RPMI8226 (cell line): ENCODE measurements at places on chromosomes 1 and 21.

DNA sequence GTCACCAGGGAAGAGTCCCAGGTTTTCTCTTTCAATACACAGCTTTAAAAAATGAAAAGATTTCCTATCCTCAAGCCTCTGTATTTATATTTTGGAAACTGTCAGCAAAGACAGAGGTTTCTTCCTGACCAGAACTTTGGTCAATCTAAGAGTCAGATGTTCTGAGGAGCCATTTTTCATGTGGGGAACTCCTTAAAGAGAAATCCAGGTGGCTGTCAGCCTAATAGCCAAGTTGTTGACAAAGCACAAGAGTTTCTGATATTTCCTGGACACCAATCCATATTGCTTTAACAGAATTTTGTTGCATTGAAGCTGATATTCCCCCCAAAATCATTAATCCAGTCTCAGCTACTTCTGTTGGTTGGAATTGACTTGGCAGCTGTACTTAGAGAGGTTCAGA, 318.6 kb upstream of the NFIA start:
- DNase-seq, result no peak

DNA sequence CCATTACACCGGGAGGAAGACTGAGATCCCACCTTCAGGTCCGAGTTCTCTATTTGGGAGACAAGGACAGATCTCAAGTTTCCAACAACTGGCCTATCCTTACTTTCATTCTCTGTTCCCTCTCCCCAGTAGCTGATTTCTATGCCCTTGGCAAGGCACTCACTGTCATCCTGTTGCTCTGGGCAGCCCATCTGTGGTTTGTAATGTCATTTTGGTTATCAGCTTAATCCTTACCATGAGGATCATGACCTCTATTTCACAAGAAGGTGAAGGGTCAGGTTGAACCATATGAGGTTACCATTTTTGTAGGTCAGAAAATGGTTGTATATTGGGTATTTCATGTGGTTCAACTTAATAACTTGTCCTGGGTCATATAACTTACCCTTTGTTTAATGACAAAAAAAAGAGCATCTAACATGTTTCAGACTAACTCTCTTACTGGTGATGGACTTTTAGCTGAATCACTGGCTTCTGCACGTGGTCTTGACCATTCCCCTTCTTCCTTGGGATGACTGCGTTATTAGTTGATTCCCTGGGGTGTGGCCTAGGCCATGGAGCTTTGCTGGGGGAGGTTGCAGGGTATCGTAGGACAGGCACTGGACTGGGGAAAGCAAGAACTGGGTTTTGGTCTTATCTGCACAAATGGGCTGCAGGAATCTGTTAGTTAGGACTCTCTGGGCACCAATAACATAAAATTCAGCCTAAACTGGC, 120.2 kb downstream of the ACTL8 start:
- no peak for DNase-seq

DNA sequence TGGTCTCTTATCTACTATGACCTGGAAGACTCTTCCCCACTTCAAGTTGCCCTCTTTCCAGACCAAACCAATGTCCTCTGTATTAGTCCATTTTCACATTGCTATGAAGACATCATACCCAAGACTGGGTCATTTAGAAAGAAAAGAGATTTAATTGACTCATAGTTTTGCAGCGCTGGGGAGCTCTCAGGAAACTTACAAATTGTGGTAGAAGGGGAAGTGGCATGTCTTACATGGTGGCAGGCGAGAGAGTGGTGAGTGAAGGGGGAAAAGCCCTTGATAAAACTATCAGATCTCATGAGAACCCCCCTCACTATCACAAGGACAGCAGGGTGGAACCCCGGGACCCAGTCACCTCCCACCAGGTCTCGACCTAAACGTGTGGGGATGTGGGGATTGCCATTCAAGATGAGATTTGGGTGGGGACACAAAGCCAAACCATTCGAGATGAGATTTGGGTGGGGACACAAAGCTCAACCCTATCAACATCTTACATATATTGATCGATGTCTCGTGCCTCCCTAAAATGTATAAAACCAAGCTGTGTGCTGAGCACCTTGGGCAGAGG, 14.2 kb upstream of the AGPAT3 start:
- DNase-seq, result no peak

DNA sequence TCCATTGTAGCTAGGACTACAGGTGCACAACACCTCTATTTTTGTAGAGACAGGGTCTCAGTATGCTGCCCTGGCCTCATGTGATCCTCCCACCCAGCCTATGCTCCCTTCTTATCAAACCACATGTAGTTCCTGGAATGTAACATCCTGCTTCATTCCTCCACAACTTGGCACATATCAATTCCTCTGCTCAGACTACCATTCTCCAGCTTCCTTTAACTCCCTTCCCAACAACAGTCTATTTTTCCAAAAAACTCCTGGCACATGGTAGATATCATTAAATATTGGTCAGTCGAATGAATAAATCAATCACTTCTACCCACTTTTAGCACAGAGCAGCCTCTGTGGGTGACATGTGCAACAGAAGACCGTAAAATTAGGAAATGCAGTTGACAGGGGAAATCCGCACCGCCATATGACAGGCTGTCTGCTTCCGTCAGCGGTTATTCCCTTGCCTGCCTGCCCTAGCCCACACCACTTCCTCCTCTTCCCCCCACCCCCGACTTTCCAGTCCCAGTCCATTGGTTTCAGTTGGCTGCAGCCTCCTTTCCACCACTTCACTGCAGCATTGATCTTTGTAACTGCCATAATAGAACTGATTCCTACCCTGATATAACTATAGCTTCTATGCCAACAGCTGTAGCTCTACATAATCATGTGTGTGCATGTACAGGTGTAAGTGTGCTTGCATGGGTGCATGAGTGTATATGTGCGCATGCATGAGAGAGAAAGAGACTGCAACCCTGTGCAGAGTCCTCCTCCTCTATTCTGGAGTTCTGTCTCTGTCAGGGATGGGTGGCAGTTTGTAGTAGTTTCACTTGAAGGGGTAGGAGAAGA, 6.8 kb upstream of the AKR1A1 start:
- DNase-seq, result peak; percentile 64

GRCh38 chr1:110875216-110875731, 2.3 kb downstream of the CD53 start:
- peak; percentile 52 for DNase-seq

GRCh38 chr1:111471012-111471411, 2.8 kb upstream of the C1orf162 start:
- peak; percentile 30 for DNase-seq

- no peak for DNase-seq
These were observed 125.4 kb downstream of the EIF4G3 start for GRCh38 chr1:21051177-21051825.

DNA sequence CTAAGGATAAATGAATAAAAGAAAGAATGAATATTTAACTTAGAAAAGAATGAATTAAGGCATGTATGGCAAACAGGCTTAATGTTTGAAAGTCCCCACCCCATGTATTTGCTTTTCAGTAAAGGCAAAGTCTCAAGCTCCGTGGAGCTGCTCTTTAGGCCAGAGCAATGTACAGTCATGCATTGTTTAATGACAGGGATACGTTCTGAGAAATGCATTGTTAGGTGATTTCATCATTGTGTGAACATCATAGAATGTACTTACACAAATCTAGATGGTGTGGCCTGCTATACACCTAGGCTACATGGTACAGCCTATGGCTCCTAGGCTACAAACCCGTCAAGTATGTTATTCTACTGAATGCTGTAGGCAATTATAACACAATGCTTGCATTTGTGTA, 51.6 kb upstream of the SPATA6 start:
- no peak for DNase-seq

DNA sequence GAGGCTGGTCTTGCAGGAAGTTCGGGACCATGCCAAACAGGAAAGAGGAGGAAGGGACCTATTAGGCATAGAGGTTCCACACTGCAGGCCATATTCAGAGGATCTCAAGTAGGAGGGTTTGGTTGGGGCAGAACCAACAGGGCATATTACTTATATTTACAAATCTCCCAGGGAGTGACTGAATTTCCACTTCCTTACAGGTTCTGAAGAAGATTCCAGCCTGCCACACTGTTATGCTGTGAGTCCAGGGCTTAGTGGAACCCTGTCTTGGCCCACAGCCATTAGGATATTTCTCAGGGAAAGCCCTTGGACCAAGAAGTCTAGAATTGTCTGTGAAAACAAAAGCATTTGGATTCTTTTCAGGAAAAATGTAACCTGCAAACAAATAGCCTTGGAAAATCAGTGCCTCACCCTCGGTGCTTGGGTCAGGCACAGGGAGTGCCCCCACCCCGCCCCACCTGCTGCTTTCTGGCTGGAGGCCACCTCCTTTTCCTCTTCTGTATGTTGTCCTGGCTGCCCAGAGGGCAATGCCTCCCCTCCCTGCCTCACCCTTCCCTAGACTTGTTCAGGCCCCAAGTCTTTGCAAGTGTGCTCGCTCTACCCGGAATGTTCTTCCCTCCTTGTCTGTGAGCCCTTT, 41.0 kb upstream of the JUN start:
- DNase-seq, result no peak

DNA sequence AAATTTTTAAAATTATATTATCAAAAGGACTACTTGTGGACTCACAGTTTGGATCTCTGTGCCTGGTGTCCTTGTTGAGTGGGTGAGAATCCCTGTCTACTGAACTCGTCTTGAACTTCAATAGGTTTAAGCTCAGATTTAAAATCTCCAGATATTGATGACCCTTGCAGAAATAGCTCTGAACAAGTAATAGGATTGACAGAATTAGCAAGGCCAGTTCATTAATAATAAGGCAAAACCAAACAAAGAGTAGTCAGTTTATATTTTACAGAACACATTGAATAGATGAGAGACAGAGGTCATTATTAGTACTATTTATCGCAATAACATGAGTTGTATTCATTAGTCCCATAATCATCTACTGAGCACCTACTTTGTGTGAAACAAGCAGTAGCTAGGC, at the start of gene PDC:
Gene PDC, minus strand, starts transcription at position 101 of the 400 bp plus-strand sequence. CDS start 11,655 bp downstream, outside the sequence.
- no peak for DNase-seq

DNA sequence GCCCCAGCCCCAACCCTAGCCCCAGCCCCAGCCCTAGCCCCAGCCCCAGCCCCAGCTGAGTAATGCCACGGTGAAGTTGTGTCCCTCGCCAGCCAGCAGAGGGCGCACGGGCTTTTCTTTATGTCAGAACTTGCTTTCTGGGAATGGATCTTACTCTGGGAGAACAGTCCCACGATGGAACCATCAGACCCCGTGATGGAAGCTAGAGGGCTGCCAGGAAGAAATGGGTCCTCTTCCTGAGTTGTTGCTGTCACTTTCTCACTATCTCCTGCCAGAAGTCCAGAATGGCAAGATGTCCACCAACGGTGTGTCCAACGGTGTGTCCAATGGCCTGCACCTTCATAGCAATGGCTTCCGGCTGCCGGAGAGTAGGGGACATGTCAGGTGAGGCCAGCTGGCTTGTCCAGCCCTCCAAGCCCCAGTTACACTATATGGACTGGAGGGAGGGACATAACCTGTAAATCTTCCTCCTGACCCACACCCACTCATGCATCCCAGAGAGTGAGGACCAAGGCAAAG, 25.1 kb upstream of the TMEM222 start:
- peak; percentile 69 for DNase-seq

- DNase-seq, result peak; percentile 12
These were observed 312 bp downstream of the KIAA2013 start for GRCh38 chr1:11925938-11926292.

GRCh38 chr1:170698301-170699275, 34.7 kb downstream of the PRRX1 start:
- no peak for DNase-seq

GRCh38 chr1:8329439-8329838, 11.5 kb downstream of the SLC45A1 start:
- no peak for DNase-seq

GRCh38 chr1:211338224-211338620, 11.6 kb downstream of the TRAF5 start:
- DNase-seq, result no peak

- DNase-seq, result no peak
These were observed 3.1 kb upstream of the GBP6 start for GRCh38 chr1:89360716-89361115.

- no peak for DNase-seq
These were observed 6.6 kb upstream of the CD46 start for GRCh38 chr1:207745285-207745684.
